Daoy (cell line): ENCODE measurements at places on chromosomes 5 and 9. TPM values are rescaled to one million over a fixed set of nuclear protein-coding genes. Genes with fewer than 3 reads are reported as not detected.

DNA sequence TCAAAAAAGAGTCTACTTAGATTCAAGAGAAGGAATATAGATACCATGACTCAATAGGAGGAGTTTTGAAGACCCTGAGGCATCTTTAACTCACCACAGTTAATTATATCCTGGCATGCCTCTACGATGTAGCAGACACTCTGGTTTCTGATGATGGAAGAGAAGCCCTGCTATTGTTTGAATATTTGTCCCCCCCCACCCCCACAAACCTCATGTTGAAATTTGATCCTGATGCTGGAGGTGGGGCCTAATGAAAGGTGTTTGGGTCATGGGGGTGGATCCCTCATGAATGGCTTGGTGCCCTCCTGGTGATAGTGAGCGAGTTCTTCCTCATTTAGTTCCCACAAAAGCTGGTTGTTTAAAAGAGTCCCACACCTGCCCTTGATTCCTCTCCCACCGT lies 147.9 kb upstream of the TBCA start:
- peak; percentile 15 for DNase-seq

PCDHB4 gene
- total RNA-seq, result 0.51 TPM in 2 replicates

GRCh38 chr9:69569738-69570451 lies 102.3 kb downstream of the APBA1 start:
- peak; percentile 63 for DNase-seq

- DNase-seq, result no peak
Measured at GRCh38 chr5:9852671-9853070, 222.5 kb upstream of the TAS2R1 start.

DNA sequence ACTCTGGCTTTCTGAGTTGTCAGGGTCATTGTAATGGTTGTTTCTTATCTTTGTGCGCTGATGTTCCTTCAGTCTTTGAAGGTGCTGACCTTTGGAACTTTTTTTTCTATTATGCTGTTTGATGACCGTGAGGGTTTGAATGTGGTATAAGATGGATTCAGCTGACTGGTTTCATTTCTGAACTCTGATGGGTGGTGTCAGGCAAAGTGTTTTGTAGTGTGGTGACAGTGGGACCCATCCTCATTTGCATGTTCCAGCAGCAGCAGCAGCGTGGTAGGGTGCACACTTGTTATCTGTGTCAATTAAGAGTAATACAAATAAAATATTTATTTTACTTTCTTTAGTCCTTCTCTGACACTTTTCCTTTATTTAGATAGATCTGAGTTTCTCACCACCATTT lies 227.7 kb upstream of the PRR16 start:
- DNase-seq, result no peak

CXCL14 gene
- 0.29 TPM in 1 of 2 replicates, not detected in the other for total RNA-seq

SLC4A9 gene
- not detected in 2 replicates for total RNA-seq

CTXN3 gene
- not detected in 2 replicates for total RNA-seq

DNA sequence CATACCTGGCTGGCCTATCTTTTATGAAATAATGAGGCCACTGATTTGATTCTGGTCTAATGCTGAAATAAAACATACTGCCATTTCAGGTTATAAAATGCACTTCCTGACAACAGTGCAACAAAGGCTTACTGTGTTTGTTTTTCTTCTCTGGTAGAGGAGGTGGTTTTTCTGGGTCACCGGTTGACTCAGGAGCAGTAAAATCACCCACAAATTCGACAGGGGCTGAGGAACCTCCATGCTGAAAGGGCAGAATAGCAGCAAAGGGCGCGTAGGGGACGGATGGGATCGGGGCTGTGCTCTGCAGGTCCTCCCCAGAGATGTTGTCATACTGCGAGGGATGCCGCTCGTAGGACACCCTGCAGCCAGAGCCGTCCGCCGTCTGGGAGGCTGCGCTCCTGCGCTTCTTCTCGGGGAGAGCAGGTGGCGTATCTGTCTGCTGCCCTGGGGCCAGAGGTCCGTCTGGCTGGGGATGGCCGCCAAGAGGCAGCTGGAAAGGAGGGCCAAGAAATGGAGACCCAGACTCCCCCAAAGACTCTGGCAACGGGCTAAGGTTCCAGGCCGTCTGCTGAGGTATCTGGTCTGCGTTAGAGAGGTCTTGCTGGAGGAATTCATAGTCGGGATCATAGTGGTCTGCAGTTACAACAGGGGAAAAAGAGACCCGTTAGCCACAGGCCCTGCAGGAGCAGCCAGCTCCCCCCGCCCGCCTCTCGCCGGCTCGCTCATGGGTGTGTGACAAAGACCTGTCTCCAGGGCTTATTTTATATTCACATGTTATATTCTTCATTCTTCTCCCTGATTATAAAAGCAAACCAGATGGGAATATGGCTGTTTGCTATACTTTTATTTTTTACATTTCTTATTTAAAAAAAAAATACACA lies 80.7 kb downstream of the PRRT1B start:
- peak; percentile 36 for DNase-seq

TMEM215 gene
- 0.33 and 0.57 TPM in 2 replicates for total RNA-seq

ZNF367 gene
- total RNA-seq, result 23.8 and 28.8 TPM in 2 replicates

GRCh38 chr9:34379334-34380033 lies 2.8 kb upstream of the MYORG start:
- DNase-seq, result peak; percentile 89

ZNF483 gene
- 3.1 and 7.6 TPM in 2 replicates for total RNA-seq

DNA sequence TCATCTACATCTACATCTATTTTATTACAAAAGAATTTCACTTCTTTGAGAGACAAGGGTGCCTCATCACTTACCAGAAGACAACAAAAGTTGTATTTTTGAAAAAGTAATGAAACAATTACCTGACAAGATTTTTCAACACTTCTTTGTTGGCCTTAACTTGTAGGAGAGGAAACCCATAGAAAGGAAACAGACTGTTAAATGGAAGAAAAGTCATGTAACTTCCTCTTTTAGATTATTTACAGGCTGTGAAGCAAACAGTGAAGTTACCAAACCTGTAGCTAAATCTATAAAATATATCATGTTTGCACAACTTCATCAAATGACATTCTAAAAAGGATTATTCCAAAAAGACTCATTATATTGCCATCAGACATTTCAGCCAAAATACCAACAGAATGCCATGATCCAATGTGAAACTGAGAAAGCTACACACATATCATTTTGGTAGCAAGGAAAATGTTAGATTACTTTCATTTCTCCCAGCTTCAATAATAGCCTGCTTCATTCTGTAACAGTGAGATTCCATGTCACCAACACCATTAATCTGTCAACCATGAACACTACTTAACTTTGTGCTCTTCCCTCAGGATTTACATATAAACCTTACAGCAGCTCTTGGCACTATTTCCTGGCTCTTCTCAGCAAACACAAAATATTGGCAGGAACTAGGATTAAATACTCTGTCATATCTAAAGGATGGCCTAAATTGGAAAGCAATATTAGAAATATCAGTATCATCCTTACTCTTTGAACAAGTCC lies 122.5 kb downstream of the MCTP1 start:
- no peak for DNase-seq

DNA sequence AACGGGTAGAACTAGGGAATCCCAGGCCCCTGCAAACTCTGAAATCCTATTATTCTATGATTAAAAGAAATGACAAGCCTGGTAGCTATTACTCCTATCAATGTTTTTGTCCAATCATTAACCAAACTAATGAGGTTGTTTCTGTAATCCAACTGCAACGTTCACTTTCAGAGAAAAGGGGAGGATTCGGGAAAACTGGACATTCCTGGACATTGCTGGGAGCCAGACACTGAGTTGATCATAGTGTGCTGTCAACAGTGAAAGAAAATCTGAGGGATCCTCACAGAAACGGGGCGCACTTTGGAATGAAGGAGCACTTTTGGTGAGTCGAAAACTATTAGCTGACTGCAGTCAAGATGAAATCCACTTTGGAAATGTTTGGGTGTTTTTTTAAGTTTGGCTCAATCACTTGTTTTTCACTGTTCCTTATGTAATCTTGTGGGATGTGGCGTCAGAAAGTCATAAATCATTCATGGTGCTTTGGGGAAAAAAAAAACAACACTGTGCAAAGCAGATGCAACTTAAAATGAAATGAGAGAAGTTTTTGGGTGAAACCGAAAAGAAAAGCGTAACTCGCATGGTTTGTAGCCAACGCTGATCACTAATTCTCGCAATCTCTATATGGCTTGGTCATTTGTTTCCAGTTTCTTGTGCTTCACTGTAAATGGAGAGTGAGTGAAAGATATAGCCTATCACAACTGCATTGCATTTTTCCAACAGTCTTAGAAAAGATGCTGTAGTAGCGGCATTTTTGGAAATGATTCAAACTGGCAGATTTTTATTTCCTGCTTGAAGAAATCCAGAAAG lies 51.2 kb upstream of the ADRA1B start:
- DNase-seq, result no peak

PLAC8L1 gene
- 0.83 and 0.91 TPM in 2 replicates for total RNA-seq

SAXO1 gene
- total RNA-seq, result not detected in 2 replicates

DNA sequence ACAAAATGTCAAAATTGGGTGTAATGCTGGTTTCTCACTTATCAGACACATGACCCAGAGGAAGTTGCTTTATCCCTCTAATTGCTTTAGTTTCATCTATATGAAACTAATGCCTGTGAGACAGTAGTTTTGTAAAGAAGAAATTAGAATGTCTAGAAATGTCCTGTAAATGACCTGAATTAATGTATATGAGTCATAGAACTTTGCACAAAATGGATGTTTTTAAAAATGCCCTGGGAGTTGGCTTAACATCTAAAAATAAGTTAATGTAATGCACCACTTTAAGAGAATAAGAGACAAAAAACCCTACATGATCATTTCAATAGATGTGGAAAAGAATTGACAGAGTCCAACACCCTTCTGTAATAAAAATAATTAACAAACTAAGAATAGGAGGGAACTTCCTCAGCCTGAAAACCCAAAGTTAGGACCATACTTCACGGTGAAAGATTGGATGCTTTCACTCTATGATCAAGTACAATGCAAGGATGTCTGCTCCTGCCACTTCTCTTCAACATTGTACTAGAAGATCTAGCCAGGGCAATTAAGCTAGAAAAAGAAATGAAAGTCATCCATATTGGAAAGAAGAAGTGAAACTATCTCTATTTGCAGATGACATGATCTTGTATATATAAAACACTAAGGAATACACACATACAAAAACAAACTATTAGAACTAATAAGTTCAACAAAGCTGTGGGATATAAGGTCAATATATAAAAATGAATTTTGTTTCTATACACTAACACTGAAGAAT lies 117.9 kb downstream of the MELK start:
- DNase-seq, result no peak

UBE2QL1 gene
- 0.40 and 0.65 TPM in 2 replicates for total RNA-seq

S1PR3 gene
- total RNA-seq, result 13.1 and 13.7 TPM in 2 replicates

MAN1B1 gene
- 57.5 and 61.9 TPM in 2 replicates for total RNA-seq

- no peak for DNase-seq
Measured at GRCh38 chr5:75040973-75041372, 11.4 kb downstream of the GCNT4 start.

DNA sequence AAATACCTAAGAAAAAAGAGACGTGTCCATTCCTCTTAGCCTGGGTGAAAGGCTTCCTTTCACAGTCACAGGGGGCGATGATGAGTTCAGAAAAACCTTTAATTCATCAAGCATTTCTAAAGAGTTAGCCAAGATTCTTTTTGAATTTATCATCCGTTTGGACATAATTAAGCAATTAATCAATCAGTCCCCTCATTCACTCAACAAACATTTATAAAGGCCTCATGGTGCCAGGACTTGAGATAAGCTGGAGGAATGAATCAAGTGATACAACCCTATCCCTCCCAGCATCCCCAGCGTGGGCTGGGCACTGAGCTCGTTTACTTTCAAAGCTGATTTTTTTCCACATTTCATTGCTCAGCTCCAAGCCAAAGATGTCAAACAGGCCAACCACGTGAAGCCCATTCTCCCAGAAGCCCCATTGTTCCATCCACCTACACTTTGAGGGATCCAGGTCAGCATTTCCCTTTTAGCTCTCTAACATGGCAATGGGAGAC lies 140.5 kb downstream of the SLIT3 start:
- peak; percentile 83 for DNase-seq

DNA sequence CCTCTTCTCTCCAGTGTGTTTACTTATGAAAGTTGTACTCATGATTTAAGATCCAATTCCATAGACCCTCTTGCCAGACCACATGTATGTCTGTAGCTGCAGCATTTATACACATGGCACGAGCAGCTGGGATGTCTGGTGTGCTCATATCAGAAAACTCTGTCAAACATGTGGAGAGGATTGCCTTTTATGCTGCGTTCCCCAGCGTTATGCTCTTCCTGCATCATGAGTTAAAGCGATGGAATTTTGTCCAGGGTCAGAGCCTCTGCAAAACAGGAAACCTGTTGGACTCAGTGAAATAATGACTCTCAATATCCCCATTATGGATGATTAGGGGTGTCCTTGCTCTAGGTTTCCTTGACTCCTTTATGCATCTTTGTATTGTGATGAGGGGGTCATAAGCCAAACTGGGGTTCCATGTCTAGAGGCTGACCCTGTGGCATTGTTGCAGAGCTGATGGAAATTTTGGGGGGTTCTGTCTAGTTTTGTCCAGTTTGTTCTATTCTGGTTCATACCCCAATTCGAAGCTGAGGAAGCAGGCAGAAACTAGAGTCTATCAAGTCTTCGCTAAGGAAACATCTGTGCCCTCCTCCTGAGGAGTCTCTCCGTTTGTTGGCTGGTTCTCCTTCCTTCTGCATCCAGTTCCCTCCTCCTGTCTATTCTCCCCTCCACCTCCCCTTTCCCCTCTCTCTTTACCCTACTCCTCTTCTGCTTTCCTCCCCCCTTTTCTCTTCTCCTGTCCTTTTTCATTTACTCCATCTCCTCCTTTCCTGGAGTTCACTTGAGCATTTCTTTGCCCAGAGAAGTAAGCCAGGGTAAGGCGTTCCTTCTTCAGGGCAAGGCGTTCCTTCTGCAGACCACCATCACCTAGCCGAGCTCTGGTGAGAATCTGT lies 252.8 kb downstream of the MAST4 start:
- no peak for DNase-seq

CDH18 gene
- 12.2 and 14.8 TPM in 2 replicates for total RNA-seq

DNA sequence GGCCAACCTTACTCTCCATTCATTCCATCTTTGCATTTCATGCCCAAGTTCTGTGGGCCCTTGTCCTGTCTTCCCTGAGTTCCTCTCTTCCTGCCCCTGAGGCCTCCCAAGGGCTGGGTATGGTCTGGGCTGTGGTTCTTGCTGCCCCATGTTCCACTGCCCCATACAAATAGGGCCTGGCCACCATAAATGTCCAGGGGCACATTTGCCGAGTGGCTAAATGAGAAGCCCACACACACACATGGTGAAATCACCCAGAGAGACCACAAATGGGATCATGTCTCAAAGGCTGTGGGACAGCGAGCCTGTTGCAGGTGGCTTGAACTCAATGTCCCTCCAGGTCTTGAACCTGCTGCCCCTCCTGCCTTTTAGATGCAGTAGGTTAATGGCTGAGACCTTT lies 1.2 kb downstream of the TIFAB start:
- DNase-seq, result no peak

CNTLN gene
- 5.5 and 5.6 TPM in 2 replicates for total RNA-seq
